HFFc6 (cell line): ENCODE measurements at places on chromosomes 1 and 21. TPM values are rescaled to one million over a fixed set of nuclear protein-coding genes. Genes with fewer than 3 reads are reported as not detected.

The SLC44A5 gene
- total RNA-seq = not detected in 3 replicates

- peaks cover 21% of the 10 kb centered on the region for H3K4me1 ChIP-seq
- H3K27me3 ChIP-seq = no peaks in the 10 kb centered on the region; the same call in 1 of the 2 replicates
Observed at GRCh38 chr1:44640200-44640853, 34.0 kb downstream of the TMEM53 start.

DNA sequence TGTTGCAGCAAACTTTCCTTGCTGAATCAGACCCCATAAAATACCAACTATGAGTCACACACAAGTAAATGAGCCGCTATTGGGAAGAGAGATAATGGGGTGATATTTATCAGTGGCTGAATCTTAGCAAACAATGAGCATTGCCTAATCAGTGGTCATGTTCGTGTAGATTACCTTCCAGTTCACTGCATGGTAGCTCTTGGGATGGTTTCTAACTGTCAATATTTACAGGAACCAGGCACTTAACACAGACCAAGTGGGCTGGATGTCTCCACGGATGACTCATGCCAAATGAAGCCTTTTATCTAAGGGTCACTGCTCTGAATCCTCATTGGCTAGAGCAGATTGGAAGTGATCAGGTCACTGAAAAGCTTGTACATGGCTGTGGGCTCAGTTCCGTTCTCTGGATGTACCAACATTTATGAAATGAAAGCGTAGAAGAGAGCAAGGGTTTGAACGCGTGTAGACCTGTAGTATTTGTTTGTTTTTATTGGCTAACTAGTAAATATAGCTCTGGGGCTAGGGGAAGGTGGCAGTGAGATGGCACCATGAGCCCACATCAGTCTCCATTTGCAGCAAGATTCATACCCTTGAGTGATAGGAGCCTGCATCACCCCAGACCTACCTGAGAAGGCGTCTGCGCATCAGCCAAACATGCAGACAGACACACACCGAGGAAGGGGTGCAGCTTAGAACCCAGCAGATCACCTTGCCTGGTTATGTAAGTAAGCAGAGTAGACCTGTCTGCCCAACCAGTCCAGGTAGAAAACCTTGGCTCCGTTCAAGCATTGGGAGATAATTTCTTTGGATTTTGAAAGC is 153.3 kb downstream of the TOMM20 start:
- H3K27me3 ChIP-seq = no peaks in the 10 kb centered on the region; the same call in 1 of the 2 replicates
- DNase-seq = peak; percentile 99
- H3K36me3 ChIP-seq = peaks cover 8% of the 10 kb centered on the region; the same call in 1 of the 2 replicates
- H3K4me3 ChIP-seq = peak overlapping the region; percentile 57

The C1QC gene
- not detected in 3 replicates for total RNA-seq

- H3K36me3 ChIP-seq = peaks cover 49% of the 10 kb centered on the region
- peak overlapping the region; percentile 71 for H3K4me3 ChIP-seq
- peaks cover 47% of the 10 kb centered on the region for H3K4me1 ChIP-seq
- peaks cover 8% of the 10 kb centered on the region for H3K27me3 ChIP-seq
- DNase-seq = no peak
Observed at GRCh38 chr1:24418898-24419628, 3.5 kb downstream of the NIPAL3 start.
